GOT3 (cell line): ENCODE measurements at places on chromosomes 7 and 10.

DNA sequence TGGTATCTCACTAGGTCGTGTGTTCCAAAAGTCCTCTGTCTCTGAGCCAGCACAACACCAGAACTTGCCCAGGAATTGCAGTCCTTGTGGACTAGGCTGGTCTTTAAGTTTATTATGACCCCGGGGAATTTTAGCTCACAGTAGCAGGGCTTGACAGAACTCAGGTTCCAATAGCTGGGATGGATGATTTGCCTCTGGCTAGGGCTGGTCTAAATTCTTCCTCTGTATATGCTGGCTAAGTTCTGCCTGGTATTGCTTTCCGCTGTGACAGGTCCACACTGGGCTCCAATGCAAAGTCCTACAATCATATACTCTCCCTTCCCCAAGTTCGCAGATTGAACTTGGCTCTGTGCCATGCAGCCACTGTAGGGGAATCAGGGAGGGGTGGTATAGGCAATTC is 52.5 kb downstream of the FAS start:
- no peak for DNase-seq

GRCh38 chr10:66805612-66806011 is 120.2 kb upstream of the LRRTM3 start:
- DNase-seq, result no peak

GRCh38 chr10:43027331-43027955 is 49.4 kb upstream of the RET start:
- no peak for DNase-seq

DNA sequence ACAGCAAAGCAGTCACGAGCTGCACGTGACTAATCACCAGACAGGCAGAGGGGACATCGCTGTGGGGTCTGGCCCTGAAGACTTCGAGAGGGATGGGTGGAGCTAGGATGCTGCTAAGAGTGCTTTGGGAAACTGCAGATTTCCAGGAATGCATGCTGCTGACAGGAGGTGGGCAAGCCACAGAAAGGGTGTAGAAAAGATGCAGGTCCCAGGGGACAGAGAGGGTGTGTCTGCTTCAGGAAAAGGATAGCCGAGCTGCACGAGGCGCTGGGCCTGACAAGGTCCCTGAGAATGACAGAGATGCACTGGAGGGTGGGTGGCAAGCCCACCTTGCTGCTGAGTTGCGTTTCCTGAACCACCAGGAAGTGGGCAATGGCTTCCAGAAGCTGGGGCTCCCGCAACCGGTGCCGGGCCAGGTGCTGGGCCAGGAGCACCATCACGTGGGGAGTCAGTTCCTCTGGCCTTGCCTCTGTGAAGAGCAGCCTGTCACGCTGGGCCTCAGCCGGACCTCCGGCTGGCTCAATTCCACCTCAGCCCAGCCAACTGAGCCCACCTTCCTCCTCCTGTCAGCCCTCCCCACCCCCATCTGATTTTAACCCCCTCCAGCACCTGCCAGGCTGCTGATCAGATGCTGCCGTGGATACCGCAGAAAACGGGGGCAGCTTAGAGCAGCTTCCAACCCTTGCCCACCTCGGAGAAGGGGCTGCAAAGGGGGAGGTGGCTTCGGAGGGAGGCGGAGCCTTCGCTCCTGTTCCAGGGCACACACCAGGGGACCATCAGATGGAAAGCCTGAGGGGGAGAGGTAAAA is 2.2 kb downstream of the FASTK start:
- no peak for DNase-seq

GRCh38 chr10:101452593-101452992 is 98.6 kb downstream of the BTRC start:
- no peak for DNase-seq

- DNase-seq, result no peak
Observed at GRCh38 chr7:21986096-21986495, 40.4 kb upstream of the CDCA7L start.

GRCh38 chr7:18086165-18087025 is 58.7 kb upstream of the PRPS1L1 start:
- no peak for DNase-seq

GRCh38 chr7:130733931-130734814 is at the start of gene KLF14:
Gene KLF14, minus strand, starts transcription at chr7:130734207. Its CDS starts 174 bp downstream, at chr7:130734033.
- DNase-seq, result peak; percentile 13

DNA sequence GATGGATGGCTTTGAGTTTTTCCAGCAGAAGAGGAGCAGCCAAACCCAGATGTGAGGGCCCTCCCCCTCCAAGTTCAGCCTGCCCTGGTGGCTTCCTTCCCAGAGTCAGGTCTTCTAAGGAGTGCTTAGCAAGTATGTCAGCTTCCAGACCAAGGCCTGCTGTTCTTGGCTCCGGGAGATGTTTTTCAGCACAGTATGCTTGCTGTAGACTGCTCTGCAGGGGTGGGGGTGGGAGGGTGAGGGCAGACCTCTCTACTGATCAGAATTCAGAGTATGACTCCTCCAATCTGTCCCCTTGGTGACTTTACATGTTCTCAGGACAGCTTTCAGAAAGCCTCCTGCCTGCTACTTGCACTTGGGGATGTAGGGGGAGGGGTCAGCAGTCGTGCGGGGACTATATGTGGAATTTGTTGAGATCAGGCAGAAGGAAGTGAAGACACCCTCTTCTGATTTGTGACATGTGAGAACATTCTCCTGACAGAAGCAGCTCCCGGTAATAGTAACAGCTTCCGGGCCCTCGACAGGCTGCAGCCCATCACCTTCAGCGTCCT is 516.4 kb upstream of the ZMIZ1 start:
- DNase-seq, result no peak

DNA sequence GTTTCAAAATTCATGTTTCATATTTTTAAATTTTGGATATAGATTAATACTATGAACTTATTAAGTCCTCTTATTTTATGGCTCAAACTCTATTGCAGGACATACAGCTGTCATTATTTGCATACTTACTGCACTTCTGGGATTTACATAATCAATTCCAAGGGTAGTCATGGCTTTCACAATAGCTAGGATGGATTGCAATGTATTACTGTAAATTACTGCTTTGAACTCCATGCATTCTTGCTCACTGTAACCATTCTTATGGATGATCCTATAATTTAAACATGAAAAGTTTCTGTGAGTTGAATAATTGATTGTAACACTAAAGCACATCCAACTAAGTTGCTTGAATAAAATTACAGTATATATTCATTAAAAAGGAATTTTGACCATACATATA is 23.5 kb downstream of the GNAT3 start:
- DNase-seq, result no peak

- no peak for DNase-seq
Observed at GRCh38 chr7:22611758-22612079, 111.7 kb upstream of the STEAP1B start.

DNA sequence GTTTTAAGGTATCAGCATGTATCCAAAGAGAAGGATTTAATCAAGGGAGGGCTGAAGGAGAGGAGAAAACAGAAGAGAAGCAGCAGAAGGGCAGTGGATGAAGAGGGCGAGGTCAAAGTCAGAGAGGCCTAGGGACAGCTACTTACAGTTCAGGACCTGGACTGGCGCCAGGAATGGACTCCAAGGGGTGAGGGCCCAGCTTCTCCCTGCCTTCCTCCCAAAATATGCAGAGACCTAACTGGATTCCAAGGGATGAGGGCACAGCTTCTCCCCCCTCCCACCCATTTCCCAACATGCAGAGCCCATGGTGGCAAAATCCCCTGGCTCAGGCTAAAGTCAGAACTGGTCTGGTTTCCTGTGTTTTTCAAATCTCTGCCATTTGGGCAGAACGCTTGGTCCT is 3.4 kb upstream of the TCF7L2 start:
- no peak for DNase-seq

DNA sequence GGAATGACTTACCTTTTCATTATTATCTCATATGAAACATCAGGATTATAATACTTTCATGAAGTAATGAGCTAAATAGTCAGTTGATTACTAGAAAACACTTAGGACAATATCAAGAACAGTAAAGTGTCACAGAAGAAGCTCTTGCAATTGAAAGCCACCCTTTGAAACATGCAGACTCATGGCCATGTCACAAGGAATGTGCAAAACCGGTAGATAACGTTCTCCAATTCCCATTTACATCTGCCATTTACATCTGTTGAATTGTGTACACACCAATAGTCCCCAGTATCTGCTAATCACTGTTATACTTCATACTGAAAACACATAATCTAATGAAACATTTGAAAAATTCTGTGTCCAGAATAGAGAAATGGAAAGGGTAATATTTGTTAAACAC is 237.5 kb downstream of the CREB5 start:
- no peak for DNase-seq

DNA sequence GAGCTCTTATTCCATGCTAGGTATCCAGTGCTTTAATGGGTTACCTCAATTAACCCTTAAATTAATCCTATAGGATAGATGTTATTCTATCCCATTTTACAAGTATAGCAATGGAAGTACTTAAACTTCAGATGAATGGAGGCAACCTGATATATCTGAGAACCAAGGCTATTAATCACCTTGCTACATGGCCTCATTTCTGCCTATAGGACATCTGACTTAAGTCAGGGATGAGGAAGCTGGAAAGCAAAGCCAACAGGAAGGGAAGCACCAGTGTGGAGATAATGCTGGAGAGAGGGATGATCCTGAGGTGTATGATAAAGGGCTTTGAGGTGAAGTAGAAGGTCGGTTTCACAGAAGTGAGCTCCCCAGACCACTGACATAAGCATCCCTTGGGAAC is 132.3 kb downstream of the CHN2 start:
- no peak for DNase-seq

DNA sequence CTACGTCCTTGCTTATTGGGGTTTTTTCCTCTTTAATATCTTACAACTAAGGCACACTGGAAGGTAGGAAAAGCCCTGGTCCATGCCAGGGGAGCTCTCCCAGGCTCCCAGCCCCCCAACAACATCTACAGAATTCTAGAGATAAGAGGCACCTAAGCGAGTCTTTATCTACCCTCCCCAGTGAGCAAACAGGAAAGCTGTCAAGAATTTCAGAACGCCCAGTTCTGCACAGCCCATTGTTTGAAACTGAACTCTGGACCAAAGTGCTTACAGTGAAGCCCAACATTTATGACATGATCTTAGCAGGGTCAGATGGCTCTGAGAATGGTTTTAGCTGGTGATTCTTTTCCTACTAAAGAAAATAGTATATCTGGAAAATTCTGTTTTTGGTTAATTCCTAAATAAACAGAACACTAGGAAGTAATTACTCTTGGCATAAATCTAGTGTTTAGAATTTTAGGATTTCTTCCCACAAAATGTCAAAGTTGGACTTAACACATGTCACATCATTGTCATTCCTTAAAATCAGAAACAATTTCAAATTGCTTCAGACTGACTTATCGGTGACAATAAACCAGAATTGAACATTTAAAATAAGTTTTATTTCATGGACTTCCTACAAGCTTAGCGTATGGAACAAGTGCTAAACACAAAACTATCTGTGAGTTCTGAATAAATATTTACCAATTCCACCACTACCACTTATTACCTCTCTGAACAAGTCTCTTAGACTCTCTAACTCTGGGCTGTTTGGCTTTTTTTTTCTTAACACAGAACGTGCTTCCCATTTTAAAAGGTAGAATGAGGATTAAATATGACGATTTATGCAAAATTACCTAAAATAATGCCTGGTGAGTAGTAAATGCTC is 31.3 kb upstream of the RNF32 start:
- DNase-seq, result no peak

DNA sequence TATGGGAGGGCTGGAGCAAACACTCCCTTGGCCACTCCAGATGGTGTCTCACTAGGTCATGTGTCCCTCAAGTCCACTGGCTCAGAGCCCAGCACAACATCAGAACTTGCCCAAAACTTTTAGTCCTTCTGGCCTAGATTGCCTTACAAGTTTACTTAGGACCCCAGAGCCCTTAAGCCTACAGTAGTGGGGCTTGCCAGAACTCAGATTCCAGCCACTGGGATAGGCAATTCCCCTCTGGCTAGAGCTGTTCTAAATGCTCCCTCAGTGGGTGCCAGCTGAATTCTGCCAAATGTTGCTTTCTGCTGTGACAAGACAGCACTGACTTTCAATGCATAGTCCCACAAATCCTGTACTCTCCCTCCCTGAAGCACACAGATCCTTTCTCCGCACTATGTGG is 331.1 kb downstream of the HTR7 start:
- no peak for DNase-seq

DNA sequence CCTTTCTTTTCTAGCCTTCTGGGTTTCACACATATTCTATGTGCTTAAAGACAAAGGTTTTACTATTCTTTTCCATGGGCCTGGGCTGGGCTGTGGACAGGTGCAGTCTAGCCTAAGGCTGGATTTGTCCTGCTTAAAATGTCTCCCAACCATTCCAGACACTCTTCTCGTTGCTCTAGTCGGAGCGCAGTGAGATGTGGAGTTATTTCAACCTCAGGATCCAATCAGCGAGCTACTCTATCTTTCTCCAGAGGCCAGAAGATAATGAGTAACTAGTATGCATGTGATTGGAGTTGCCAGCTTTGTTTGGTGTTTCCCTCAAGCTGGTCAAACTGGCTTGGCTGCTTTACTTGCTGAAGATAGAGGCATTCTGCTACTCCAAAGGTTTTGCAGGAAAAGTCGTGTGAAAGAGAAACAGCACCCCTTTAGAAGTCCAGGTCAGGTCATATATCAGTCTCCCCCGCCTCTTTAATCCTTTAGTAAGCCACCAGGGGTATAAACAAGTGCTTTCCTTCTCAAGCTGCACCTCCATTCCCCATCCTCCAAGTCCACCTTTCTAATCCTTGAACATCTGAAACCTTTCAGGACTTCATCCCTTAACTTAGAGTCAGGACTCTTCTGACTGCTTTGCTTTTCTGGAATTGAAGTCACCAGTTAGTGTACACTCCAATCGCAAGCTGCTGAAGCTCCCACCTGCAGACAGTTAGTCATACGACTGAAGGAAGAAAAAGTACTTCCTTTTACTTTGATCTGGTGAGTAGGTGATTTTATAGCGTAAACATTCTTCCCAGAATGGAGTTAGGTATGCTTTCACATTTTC is 78.8 kb downstream of the DNMBP start:
- DNase-seq, result no peak

DNA sequence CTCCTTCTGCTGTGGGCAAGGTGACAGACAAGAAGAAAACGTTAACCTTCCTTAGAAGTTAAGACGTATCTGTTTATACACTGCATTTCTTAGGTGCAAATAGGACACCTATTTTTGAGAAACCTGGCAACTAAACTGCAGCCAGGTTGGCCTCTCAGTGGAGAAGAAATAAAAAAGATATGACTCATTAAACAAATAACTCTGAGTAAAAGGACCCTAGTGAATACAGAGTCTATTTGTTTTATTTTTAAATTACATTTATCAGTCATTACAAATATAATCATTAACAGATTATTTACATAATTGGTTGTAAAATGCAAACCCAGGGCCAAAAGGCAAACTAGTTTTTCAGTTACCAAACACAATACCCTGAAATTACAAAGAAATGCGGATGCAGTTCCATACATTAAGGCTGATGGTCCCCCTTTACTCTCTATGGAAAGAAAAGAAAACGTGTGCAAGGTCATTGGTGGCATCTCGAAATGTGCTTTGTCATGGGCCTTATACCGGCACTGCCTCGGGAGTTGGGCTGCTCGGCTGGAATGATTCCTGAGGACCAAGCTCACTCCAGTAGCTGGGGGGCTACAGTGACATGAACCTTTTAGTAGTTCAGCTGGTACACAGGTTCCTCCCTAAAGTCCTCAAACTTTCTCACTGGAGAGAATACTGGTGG is 38.4 kb downstream of the ADRB1 start:
- no peak for DNase-seq
